DND-41 (cell line): ENCODE measurements at places on chromosomes 13 and 19.

DNA sequence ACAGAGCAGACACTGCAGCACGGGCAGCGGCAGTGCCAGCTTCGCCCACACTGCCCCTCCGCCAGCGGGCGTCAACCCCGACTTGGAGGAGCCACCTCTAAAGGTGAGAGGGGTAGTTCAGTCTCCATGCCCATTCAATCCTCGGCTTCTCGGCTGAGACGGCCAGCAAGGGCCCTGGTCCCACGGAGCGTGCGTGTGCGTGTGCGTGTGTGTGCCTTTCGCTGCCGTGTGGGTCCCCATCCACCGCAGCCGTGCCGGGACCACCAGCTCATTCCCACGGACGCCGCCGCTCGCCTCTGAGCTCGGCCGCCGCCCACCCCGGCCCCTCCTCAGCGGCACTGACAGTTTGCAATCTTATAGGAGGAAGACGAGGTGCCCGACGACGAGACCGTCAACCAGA, 55.5 kb upstream of the LDLR start:
- no peak for DNase-seq

DNA sequence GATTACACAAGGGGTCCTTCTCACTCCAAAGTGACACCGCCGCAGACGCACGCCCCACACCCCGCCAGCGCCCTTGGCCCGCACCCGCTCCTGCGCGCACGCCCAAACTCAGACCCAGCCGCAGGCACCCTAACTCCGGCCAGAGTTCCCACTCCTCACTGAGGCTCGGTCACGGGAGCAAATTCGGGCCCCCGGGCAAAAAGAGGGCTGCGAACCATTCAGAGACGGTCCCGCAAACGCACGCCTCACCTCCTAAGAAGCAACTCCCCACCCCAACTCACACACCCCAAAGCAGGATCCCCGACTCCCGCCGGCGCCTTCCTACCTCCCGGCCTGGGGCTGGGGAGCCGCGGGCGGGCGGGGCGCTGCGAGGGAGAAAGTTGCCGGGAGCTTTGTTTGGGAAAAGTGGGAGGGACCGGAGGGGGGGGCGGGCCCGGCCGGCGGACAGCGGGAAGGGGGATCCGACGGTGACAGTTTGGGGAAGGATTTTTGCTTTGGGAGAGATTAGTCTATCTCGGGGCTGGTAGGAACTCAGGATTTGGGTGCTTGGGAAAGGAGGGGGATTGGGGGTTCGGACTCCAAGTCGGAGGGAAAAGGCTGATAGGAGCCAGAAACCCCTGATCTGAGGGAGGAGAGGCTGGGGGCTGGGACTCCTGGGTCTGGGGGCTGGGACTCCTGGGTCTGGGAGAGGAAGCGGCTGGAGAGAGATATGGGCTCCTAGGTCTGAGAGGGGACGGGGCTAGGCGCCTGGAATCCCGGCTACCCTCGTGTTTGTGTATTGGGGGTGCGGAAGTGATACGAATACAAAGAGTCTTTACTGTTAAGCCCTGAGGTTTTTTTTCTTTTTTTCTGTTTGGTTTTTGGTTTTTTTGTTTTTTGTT, at the start of gene TEAD2:
TSS of gene TEAD2 (minus strand) at position 369 of the 881 bp plus-strand sequence. CDS start 2,341 bp downstream, outside the sequence.
- DNase-seq: no peak

GRCh38 chr13:45432737-45433380, 14.7 kb upstream of the SLC25A30 start:
- no peak for DNase-seq

DNA sequence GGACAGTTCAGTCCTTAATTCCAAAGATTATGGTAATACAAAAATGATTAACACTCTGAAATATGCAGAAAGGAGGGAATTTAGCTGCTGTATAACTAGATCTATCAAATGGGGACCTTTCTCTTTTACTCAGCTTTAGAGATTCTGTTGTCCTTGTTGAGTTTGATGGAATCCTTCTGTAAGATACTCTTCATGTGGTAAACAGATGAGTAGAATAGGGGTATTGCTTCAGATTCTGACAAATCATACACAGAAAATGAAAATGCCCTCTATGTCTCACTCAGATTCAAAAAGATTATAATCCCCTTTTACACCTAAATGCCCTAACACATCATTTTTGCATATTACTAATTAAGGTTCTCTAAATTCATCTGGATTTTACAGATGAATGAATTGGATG, 50.7 kb downstream of the ARHGAP35 start:
- DNase-seq: no peak

DNA sequence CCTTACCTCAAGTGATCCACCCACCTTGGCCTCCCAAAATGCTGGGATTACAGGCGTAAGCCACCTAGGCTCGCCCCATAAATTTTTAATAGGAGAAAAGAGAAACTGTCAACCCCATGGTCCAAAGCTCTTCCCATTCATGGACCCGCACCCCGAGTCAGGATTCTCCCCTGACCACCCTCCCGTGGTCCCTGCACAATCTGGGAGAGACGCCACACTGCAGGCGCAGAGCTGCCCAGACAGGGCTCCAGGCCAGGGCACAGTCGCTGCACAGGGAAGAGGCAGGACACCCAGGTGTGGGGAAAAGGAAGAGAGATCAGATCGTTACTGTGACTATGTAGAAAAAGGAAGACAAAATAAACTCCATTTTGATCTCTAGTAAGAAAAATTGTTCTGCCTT, 54.5 kb downstream of the ZNF93 start:
- DNase-seq: no peak

- DNase-seq: no peak
Observed at GRCh38 chr13:30774214-30774730, 38.9 kb downstream of the ALOX5AP start.

- no peak for DNase-seq
Observed at GRCh38 chr13:39210961-39211534, 172.8 kb downstream of the NHLRC3 start.

DNA sequence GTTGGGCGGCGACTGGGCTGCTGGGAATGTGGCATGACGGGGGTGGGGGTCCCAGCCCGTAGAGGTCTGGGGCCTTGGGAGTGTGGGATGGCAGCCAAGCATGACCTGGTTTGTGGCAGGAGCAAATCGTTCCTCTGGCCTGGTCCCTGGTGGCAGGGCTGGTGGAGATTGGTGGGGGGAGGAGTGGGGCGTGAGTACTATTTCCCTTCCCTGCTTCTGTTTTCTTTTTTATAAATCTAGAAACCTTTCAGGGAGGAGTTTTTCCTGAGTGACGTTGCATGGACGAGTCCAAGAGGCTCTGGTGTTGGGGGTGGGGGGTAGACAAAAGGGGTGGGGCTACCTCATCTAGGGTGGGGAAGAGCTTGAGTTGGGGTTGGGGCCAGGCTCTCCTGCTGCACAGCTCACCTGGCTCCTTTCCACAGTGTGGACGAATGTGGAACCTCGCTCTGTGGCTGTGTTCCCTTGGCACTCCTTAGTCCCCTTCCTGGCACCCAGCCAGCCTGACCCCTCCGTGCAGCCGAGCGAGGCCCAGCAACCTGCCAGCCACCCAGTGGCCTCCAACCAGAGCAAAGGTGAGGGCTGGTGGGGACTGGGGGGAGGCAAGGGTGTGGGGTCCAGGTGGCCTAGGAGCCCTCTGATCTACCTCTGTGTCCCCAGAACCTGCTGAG, 15.4 kb upstream of the PRR19 start:
- DNase-seq: no peak
